Stimulated activated CD8-positive, alpha-beta memory T cell treated with anti-CD3 and anti-CD28 coated beads, Interleukin-7, amount 100 ng/mL, for 48 hours (primary cell): ENCODE measurements at places on chromosomes 4 and X.

- no peak for DNase-seq
Observed at GRCh38 chrX:35842674-35843073, 44.5 kb downstream of the MAGEB16 start.

DNA sequence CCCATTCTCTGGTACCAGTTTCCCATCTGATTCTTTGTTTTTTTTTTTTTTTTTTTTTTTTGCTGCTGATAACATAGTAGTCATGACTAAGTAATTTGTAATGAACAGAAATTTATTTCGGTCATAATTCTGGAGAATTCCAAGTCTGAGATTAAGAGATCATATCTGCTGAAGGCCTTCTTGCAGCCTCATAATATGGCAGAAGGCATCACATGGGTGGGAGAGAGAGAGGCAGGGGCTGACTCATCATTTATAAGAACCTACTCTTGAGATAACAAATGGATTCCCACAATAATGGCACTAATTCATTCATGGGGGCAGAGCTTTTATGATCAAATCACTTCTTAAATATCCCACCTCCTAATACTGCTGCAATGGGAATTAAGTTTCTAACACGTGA is 1034.3 kb downstream of the STIM2 start:
- DNase-seq, result no peak

DNA sequence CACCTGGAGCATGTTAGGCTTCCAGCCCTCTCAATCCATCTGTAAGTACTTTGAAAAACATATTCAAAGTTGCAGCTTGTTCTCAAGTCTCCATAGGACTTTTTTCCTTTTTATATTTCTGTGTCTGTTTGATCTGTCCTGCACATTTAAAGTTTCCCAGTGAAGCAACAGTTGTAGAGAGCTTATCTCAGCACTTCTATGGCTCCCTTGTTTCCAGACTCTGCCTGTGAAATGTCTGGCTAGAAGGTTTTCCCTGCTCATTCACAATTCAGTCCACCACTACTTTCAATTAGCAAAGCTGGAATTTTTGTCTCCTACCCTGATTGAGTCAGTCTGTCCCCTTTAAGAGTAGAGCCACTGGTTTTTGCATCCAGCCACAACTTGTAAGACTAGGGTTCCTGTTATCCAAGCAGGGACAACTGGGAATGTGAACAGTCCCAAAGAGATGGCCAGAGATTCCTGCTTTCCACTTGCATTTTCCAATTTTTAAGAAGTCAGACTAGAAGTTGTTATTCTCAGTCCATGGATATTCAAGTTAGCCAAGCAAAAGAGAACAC is 116.1 kb downstream of the GASK1B start:
- DNase-seq, result no peak

DNA sequence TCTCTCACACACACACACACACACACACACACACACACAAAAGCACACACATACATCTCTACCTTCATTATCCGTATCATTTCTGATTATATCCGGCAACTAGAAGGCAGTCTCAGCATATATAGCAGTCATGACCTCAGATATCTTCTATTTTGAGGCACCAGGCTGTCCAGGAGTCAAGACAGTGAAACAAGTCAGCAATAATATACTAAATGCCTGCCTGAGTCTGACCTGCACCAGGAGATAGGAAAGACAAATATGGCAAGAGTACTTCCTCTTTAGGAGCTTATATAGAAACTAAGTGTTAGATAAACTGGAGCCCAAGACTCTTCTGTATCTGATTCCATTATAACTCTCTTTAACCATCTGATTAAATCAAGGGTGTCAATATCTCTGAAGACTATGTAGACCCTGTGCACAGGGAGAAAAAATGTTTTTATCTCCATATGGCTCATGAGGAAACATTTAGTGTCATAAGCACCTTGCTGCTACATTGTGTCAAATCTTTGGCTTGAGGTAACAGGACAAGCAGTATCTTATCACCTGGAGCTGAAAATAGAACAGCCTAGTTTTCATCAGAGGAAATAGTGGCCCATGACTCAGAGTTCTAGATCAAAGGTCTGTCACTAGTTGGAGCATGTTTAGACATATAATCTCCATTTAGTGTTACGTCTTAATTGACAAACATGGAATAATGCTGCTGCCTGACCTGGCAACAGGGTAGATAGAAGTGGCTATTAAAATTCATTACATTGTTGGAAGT is 27.0 kb upstream of the FAM47B start:
- no peak for DNase-seq

GRCh38 chrX:136397001-136397400 is 90.7 kb upstream of the BRS3 start:
- no peak for DNase-seq

DNA sequence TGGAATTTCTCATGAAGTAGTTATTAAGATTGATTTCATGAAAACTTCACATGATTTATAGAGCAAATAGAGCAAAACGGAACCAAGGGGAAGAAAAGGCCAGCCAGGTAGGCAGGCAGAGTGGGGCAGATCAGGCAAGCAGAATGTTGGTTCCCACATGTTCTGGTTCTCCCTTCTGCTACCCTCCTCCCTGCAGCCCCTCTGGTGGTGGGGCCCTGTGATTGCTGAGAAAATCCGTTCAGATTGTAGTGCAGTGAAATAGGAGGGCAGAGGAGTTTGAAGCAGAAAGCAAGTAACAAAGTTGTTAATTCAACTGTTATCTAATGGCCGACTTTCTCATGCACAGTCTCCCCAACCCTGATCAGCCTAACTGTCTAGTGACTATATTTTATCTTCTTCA is 185.3 kb downstream of the MID1IP1 start:
- no peak for DNase-seq

DNA sequence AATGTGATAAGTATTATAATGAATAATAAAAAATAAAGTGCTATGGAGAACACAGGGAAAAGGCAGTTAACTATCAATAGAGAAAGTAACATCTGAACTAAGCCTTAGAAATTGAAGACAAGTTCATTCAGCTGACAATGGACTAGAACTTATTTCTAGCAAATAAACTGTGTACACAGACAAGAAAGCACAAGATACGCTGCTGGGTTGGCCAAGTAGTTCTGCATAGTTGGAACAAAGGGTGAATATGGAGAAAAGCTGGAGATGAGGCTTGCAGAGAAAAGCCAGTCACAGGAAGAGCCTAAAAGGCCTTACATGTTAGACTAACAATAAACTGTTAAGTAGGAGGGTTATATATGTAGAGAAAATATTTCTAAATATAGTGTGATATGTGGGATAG is 71.2 kb downstream of the WDFY3 start:
- no peak for DNase-seq

DNA sequence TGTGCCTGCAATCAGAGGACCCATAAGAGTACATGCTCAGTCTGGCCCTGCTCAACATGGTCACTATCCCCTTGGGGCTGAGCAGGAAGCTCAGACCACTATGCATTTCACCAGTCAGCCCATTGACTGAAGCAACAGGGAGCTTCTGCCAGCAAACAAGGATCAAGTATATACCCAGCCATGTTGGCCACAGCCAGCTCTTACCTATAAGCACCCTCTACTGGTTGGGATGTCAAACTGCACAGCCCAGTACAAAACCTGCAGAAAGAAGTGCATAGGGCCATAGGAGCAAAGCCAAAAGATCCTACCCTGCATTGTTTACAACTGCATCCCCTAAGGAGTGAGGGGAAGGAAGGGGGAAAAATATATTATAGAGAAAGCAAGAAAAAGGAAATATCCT is 214.4 kb upstream of the CPEB2 start:
- no peak for DNase-seq

DNA sequence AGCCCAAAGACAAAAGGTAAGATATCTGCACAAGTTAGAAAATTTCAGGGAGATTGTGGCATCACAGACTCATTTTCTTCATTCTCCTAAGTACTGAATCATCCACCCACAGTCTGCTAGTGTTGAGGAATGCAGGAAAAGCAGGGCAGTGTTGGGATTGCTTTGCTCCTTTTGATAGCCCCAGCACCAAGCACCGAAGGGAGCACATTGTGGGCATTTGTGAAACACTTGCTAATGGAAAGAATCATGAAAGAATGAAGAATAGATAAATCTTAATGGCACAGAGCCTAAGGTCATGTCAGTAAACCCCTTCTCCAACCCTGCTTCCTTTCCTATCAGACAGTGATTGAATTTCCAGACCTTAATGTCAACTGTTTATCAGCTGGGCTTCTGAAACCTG is 103.1 kb upstream of the GPRIN3 start:
- DNase-seq, result no peak

- no peak for DNase-seq
Observed at GRCh38 chr4:105093975-105094374, 52.7 kb upstream of the TET2 start.

DNA sequence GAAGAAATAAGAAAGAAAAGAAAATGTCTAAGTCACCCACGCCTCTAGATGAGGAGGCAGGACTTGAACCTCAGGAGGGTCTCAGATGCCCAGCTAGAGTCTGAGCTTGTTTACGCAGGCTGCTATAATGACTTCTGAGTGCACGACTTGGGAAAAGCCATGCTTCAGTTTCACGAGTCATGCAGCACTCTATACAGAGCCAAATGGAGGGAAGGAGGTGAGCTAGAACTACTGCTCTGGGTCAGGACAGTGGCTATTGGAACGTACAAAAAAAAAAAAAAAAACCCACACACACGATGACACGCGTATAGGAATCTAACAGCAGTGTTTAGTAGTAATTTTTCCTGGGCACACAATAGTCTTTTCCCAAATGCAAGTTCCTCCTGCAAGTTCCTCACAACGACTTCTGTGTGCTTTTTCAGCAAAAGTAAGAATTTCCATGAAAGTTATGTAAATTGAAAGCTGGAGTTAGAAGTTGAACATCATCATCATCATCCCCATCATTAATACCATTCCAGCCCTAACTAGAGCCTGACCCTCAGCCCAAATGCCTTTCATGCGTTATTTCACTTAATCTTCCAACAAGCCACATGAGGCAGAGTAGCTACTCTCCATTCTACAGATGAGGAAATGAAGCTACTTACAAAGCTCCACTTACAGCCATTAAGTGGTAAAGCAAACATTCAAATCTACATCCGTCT is 36.6 kb downstream of the IRF2 start:
- no peak for DNase-seq
